COLO829 (cell line): ENCODE measurements at places on chromosomes 12 and 14.

- no peak for DNase-seq
Measured at GRCh38 chr12:123264642-123265041, 7.0 kb downstream of the CDK2AP1 start.

GRCh38 chr12:2137711-2138110, 84.9 kb downstream of the CACNA1C start:
- no peak for DNase-seq

DNA sequence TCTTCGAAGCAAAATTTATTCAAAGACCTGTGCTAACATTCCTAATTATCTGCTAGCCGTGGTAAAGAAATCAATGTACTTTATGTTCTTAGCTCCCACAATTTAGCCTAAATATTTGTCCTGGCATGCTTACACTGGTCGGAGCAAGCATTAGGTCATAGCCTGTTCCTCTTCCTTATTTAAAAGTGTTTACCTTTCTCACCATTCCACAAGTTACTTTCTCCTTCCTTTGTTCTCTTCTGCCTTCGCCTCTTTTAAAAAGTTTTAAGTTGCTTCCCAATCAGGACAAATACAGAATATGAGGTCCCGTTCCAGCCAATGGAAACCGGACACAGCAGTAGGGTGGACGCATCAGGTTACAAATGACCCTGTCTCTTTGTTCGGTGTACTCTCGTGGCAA, 11.6 kb downstream of the CDK2AP1 start:
- DNase-seq, result no peak

GRCh38 chr14:96762650-96763049, 34.5 kb upstream of the VRK1 start:
- DNase-seq, result peak; percentile 88
